ENCODE measurements at places on chromosomes 2 and 18.

DNA sequence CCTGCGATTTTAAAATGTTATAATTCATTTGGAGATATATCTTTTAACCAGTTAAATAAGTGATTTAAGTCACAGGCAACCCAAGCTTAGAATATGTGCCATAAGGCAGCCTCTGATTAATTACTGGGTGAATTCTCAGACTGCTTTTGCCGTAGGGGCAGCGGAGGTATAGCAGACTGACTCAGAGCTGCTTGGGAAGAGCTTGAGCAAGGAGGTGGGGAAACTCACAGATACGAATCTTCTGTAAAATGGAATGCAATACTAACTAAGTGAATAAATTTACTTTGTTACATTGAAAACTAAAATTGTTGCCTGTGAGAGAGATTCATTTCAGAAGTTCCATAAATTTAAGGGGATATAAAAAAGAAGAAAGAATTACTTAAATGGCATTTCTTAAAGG is 115.4 kb downstream of the KYNU start:
- no peak for DNase-seq

- DNase-seq: no peak
These were observed 342.1 kb downstream of the SLC4A3 start for GRCh38 chr2:219969508-219969907.

- no peak for DNase-seq
These were observed 55.0 kb downstream of the EPB41L3 start for GRCh38 chr18:5488844-5489243.

- DNase-seq: no peak
These were observed 27.5 kb downstream of the MAP4K4 start for GRCh38 chr2:101725038-101725437.

GRCh38 chr18:12855916-12856315 is 28.1 kb downstream of the PTPN2 start:
- no peak for DNase-seq

Measured in activated CD8-positive, alpha-beta memory T cell treated with anti-CD3 and anti-CD28 coated beads for 24 hours (primary cell).